ENCODE measurements at places on chromosomes 5 and 9. TPM values are rescaled to one million over a fixed set of nuclear protein-coding genes. Genes with fewer than 3 reads are reported as not detected.

LAMC3 gene
- under 0.01 TPM for total RNA-seq

SH3TC2 gene
- total RNA-seq = 6.0 TPM

HTR4 gene
- not detected for total RNA-seq

MAMDC4 gene
- 4.9 TPM for total RNA-seq

SCGB3A2 gene
- not detected for total RNA-seq

OLFM1 gene
- total RNA-seq = 0.56 TPM

TRAF2 gene
- 16.9 TPM for total RNA-seq

ZDHHC11 gene
- total RNA-seq = 0.75 TPM

RGMB gene
- 17.4 TPM for total RNA-seq

APBA1 gene
- total RNA-seq = 4.2 TPM

INSYN2B gene
- 10.8 TPM for total RNA-seq

MUSK gene
- total RNA-seq = under 0.01 TPM

PCDHGA7 gene
- 1.4 TPM for total RNA-seq

TRIP13 gene
- 34.1 TPM for total RNA-seq

GNA14 gene
- total RNA-seq = 2.4 TPM

ZSWIM6 gene
- total RNA-seq = 25.0 TPM

TARS1 gene
- 264 TPM for total RNA-seq
